Stomach (tissue), 19 donors: ENCODE measurements at places on chromosomes 3 and 15. TPM values are rescaled to one million over a fixed set of nuclear protein-coding genes. Genes with fewer than 3 reads are reported as not detected.
A peak's percentile ranks its signal among the peaks of the same experiment; 100 is the strongest.

DNA sequence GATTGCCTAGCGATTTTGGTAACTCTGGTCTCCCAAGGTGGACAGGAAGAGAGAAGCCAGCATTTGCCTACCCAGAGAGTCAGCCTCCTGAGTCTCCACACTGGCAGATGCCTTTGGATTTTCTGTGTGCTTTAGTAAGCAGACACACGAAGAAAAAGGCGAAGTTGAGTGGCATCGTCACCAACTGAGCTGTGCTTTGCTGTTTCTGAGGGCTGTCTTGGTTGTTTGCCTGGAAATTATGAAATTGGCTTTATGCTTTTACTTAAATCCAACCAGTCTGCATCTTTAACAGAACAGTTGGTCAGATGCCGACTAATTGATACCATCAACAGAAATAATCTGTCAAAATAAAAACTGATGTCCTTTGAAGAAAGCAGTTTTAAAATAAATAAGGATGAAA is 56.0 kb downstream of the CACNA2D3 start:
- DNase-seq: no peak

DNA sequence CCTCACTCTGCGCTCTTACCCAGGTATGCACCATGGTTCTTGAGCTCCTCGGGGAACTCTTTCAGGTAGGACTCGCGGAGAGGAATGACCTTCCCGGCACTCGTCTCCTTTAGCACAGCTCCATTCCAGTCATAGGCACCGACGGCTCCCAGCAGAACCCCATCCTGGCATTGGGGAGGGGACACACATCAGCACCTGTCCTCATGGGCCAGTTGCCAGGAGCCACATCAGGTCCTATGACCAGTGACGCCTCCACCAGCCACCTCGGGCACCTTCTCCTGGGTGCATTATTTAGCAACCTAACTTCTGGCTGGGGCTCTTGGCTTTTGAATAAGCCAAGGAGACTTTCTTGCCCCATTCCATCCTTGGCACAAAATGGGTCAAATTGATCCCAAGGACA is 61.9 kb downstream of the FEM1B start:
- DNase-seq: no peak

GRCh38 chr15:52505151-52505550 is 23.5 kb downstream of the MYO5A start:
- no peak for DNase-seq

DNA sequence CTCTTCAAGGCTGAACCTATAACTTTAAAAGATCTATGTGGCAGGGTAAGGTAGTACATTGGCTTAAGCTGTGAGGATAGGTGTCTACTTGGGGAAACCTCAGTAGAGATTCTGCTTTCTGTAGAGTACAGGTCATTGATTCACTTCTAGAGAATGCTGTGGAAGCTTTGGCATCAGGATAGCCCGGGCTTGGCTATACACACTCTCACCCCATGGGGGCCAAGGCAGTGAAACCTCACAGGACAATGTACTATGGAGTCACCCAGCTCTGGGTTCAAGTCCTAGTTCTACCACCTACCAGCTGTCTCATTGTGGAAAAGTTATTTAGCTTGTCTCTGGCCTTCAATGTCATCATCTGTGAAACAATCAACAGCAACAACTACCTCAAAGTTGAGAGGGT is 9.0 kb downstream of the MTFMT start:
- no peak for DNase-seq

GRCh38 chr3:160697637-160698380 is 20.8 kb downstream of the ARL14 start:
- no peak for DNase-seq

- no peak for DNase-seq
These were observed 14.2 kb downstream of the MRAS start for GRCh38 chr3:138362538-138362937.

GRCh38 chr3:57959423-57960173 is 48.6 kb upstream of the FLNB start:
- DNase-seq: peak; percentile 86

GRCh38 chr3:43334976-43335375 is 48.6 kb downstream of the SNRK start:
- DNase-seq: no peak

GCSAM gene
- not detected for total RNA-seq

RTP3 gene
- total RNA-seq: not detected
